ENCODE measurements at places on chromosomes 7 and 10.
A peak's percentile ranks its signal among the peaks of the same experiment; 100 is the strongest.

GRCh38 chr7:50552139-50552538 is 13.1 kb downstream of the DDC start:
- DNase-seq = no peak

- no peak for DNase-seq
These were observed 154.3 kb upstream of the GNAI1 start for GRCh38 chr7:79980376-79980775.

GRCh38 chr10:58994226-58995057 is 182.0 kb upstream of the PHYHIPL start:
- no peak for DNase-seq

- DNase-seq = no peak
These were observed 32.4 kb downstream of the MBL2 start for GRCh38 chr10:52740155-52740549.

- no peak for DNase-seq
These were observed 11.0 kb upstream of the PDCD4 start for GRCh38 chr10:110860576-110861241.

GRCh38 chr10:15606377-15606776 is 113.3 kb downstream of the ITGA8 start:
- DNase-seq = no peak

GRCh38 chr10:116163333-116164131 is 109.5 kb downstream of the GFRA1 start:
- peak; percentile 47 for DNase-seq

GRCh38 chr10:59631237-59631636 is 78.4 kb downstream of the SLC16A9 start:
- DNase-seq = no peak

DNA sequence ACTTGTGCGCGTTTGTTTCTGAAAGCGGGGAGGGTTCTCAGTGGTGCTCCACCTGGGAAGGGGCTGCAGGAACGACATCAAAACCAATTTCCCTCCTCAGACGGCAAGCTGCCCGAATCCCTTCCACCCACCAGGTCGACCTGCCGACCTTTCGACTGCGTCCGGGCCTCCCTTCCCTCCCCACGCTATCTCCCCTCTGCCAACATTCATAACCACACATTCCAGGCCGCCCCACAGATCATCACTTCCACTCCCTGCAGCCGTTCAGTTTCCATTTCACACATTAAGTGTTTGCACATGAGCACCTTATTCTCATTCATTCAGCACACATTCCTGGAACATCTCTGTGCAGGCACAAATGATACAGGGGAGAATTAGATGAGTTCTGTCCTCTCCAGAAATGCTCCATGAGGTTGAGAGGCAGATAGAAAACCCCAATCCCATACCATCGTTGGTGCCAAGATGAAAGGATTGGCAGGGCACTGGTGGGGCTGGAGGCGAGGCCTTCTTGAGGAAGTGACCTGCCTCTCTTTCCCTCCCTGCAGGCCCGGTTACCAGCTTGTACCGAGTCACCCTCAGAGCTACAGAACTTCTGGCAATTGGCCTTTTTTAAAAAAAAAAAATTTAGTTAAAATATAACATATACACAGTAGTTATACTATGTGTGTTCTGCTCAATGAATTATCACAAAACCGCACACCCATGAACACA is 70.0 kb downstream of the MINDY4 start:
- no peak for DNase-seq

DNA sequence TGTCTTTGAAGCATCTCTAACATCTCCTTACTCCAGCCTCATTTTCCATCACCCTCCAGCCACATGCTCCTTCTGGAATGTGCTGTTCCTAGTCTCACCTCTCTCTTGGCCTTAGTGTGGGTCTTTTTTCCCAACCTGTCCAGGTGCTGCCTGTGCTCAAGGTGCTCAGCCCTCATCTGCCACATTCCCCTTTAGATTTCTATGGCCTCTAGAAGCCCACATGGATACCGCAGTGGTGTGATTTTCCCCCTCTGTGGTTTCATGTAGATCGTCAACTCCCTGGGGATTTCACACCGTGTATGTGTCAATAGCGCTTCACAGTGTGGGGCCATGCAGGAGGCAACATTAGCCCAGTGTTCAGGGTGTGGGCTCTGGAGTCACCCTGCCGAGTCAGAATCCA is 32.5 kb downstream of the BMPER start:
- DNase-seq = no peak

GRCh38 chr10:126905776-126906703 is 812 bp downstream of the DOCK1 start:
- DNase-seq = no peak

GRCh38 chr7:128915841-128916642 is 5.5 kb upstream of the KCP start:
- DNase-seq = no peak

GRCh38 chr7:103857435-103857834 is 132.0 kb downstream of the RELN start:
- DNase-seq = peak; percentile 47

GRCh38 chr7:158774952-158775351 is 54.4 kb downstream of the ESYT2 start:
- no peak for DNase-seq

GRCh38 chr7:27906385-27907091 is 166.6 kb downstream of the TAX1BP1 start:
- DNase-seq = no peak

GRCh38 chr7:1794888-1795542 is 124.9 kb downstream of the ELFN1 start:
- DNase-seq = no peak

DNA sequence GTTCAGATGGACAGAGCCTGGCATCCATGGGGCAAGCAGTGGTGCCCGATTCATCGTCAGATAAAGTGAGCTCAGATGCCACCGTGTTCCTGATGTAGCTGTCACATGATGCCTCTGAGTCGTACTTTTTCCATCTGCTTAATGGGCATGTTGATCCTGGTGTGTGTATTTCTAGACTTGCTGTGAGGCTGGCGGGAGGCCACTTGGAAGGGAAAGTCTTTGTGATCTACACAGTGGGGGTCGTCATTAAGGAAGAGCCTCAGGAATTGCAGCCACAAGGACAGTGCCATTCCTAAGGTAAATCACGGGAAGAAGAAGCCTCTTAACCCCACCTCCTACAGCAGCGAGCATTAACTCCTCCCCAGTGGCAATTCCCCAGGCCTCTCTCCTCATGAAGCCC is 63.0 kb downstream of the RGS10 start:
- DNase-seq = no peak

DNA sequence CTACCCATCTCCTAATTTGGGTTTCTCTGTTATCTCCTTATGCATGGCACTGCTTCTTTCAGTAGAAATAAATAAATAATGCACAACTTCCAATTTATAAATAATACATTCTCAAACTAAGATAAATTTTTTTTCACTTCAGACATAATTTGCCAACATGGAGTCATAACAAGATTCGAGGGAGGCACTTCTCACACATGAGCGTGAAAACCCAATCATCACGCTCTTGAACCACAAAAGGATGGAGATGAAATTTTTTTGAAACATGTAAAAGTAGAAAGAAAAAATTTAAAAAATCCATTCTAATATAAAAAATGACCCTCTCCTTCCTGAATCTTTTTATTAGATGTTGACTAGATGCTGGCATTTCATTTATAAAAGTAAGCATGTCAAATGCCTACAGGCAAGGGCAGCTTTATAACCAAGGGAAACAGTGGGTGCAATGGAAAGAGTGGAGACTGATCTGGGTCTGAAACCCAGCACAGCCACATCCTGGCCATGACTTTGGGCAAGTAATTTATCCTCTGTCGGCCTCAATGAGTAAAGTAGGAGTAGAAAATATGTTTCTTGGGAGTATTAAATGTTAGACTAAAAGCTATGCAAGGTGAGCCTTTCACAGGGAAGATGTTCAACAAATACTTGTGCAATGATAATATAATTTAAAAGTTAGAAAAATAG is 185.0 kb downstream of the STK31 start:
- DNase-seq = no peak

GRCh38 chr7:70631718-70632117 is 500.2 kb upstream of the GALNT17 start:
- peak; percentile 82 for DNase-seq

DNA sequence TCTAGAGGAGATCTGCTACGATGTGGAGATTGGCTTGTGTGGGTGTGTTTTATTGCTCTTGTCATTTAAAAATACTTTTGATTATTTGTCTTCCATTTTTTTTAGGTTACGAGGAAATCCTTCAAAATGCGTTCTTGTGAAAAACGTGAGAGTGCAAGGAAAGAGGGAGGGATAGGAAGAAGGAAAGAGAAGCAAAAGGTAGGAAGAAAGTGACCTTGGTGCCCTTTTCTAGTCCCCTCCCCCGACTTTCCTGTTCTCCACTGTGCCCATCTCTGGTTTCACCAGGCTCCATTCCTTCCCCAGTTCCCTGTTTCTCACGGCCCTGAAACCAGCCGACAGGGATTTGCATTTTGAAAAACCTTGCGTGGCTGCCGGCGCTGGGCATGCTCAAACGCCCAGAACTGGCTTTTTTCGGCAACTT is 506 bp upstream of the GNAI1 start:
- no peak for DNase-seq

DNA sequence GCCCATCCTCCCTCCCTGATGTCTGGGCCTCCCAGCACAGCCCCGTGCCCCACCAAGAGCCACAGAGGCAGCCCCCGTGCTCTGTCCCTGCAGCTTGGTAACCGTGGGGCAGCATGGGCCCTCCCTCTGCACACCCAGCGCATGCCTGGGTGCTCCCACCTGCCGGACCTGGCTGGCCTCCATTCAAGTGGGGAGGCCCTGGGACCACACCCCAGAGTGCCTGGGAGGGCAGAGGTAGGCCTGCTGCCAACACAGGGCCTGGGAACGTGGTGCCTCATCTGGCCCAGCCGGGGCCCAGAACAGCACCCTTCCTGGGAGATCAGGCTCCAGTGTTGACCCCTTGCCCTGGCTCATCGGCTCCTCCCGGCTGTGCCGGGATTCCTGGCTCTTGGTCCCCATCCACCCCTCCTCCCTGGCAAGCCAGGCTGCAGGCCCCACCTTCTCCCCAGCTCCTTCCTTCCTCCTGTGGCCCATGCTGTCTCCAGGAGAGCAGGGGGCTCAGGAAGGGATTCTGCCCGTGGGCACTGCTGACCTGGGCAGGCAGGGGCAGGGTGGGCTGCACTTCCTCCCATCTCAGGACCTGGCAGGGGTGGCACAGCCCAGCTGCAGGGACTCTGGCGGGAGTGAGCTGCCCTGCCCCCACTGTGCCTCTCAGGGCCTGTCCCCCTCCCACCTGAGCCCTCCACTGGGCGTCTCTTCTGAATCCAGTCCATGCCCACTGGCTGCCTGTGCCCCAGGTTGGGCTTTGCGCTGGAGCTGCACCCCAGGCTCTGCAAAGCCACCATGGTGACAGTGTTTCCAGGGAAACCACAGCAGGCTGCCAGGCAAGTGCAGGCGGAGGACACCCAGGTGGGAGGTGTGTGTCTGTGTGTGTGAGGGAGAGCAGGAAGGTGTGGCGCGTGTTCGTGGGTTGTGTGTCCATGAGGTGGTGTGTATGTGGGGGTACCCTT is 32.6 kb downstream of the PWWP2B start:
- DNase-seq = peak; percentile 69

DNA sequence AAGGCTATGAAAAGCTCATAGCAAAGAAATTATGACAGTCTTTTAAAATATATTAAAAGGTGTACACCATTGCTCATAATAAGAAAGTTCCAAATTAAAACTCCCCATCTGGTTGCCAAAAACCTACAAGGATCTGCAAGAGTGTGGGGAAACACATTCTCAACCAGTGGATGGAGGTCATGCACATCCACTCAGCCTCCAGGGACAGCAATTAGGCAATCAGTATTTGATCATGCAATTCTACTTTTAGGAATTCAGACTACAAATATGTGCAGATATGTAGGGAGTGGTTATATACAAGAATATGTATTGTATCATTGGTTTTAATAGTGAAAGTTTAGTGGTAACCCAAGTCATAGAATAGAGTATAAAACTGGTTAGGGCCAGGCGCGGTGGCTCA is 157.8 kb downstream of the FGFR2 start:
- DNase-seq = no peak

GRCh38 chr10:97974100-97974499 is 56.3 kb downstream of the CRTAC1 start:
- peak; percentile 25 for DNase-seq

- DNase-seq = no peak
These were observed 33.6 kb downstream of the LMOD2 start for GRCh38 chr7:123689250-123689649.

GRCh38 chr7:17297243-17297642 is 1.2 kb upstream of the AHR start:
- no peak for DNase-seq

DNA sequence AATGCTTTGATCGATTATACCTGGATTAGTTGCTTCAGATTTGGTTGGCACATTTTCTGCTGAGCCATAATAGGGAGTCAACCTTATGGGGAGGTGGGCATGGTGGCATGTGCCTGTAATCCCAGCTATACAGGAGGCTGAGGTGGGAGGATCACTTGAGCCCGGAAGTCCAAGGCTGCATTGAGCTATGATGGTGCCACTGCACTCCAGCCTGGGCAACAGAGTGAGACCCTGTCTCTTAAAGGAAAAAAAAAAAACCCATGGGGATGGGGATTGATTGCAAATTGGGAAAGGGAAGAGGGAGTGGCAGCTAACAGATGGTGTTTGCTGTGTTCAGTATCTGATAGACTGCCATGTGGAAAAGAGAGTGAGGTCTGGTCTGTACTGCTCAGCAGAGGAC is 11.1 kb downstream of the STK17A start:
- DNase-seq = peak; percentile 37

DNA sequence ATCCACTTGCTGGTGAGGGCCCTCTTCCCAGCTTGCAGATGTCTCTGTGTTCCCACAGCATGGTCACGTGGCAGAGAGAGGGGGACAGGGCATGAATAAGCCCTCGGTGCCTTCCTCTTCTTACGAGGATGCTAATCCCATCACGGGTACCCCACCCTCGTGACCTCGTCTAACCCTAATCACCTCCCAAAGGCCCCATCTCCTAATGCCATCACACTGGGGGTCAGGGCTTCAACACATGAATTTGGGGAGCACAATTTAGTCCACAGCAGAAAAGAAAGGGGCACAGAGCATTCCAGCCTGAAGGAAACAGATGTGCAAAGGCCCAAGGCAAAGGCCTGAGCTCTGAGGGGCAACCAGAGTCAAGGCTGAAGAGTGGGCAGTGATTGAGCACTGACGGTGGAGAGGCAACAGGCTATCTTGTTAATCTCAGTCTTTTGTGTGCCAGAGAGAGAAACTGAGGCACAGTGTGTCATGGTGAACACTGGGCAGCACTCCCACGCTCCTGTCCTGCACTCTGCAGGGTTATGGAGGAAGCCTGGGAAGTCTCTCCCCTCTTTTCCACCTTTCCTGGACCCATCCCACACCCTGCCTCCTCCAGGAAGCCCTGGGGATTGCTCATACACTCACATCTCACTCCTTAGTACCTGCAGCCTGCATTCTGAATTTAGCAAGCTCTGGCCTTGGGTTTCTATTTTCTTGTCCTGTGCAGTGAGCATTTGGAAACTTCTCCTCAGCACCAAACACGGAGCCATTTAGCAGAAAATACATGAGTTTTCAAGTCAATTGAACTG is 49.0 kb downstream of the ALOX5 start:
- DNase-seq = no peak

GRCh38 chr10:98168766-98169165 is 34.3 kb downstream of the R3HCC1L start:
- no peak for DNase-seq

- DNase-seq = no peak
These were observed 39.1 kb downstream of the GCC1 start for GRCh38 chr7:127546313-127546712.
